ENCODE measurements at places on chromosomes 2 and 18.

DNA sequence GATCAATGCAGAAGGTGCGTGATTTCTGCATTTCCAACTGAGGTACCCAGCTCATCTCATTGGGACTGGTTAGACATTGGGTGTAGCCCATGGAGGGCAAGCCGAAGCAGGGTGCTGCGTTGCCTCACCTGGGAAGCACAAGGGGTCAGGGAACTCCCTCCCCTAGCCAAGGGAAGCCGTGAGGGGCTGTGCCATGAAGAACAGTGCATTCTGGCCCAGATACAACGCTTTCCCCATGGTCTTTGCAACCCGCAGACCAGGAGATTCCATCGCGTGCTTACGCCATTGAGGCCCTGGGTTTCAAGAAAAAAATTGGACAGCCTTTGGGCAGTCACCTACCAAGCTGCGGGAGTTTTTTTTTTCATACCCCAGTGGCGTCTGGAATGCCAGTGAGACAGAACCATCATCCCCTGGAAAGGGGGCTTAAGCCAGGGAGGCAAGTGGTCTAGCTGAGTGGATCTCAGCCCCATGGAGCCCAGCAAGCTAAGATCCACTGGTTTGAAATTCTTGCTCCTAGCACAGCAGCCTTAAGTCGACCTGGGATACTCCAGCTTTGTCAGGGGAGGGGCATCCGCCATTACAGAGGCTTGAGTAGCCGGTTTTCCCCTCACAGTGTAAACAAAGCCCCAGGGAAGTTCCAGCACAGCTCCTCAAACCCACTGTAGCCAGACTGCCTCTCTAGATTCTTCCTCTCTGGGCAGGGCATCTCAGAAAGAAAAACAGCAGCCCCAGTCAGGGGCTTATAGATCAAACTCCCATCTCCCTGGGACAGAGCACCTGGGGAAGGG, 21.7 kb downstream of the TFPI start:
- DNase-seq = no peak

- DNase-seq = no peak
These were observed 56.6 kb downstream of the SP100 start for GRCh38 chr2:230472621-230473018.

DNA sequence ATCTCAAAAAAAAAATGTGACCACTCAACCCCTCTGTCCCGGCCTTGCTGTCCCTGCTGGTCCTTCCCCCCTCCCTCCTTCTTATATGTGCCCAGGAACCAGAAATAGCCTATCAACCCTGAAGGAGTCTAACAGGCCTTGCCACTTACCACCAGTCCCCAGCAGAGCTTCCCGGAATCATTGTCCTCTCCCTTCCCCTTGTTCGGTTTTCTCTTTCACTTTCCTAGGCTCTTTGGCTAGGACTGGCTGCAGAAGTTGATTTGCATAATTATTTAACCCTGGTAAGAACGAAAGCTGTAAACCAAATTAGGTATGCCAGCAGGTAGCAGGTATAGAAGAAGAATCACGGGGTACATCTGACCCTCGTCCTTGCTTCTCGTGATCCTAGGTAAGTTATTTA, 72.6 kb upstream of the ZNF532 start:
- no peak for DNase-seq

DNA sequence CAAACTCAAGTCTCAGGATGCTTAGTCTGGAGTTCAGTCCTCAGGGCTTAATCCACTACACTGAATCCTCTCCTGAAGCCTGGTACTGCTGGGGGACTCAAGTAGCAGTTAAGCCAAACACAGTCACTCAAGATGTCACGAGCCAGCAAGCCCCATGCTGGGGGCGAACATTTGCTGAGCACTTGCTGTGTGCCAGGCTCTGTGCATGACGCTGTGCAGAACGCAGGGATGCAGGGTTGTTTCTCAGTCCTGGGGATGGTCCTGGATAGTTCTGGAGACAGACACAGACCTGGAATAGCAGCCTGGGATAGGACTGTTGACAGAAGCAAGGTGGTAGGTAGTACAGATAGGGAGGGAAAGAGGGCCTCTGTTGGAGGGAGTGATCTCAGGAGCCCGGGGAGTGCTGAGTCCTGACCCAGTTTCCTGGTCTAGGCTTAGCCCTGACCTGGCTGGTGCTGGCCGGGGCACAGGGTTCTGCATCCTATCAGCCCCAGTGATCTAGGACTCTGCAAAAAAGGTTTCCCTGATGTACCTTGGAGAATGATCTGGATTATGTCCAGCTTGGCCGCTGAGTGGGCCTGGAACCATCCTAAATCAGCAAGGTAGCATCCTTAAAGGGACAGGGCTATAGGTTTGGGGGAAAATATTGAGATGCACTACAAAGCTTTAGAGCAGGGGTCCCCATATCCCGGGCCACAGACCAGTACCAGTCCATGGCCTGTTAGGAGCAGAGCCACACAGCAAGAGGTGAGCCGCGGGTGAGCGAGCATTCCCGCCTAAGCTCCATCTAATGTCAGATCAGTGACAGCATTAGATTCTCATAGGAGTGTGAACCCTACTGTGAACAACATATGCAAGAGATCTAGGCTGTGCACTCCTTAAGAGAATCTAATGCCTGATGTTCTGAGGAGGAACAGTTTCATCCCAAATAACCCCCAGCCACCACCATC, 54.7 kb upstream of the OTOF start:
- DNase-seq = no peak

DNA sequence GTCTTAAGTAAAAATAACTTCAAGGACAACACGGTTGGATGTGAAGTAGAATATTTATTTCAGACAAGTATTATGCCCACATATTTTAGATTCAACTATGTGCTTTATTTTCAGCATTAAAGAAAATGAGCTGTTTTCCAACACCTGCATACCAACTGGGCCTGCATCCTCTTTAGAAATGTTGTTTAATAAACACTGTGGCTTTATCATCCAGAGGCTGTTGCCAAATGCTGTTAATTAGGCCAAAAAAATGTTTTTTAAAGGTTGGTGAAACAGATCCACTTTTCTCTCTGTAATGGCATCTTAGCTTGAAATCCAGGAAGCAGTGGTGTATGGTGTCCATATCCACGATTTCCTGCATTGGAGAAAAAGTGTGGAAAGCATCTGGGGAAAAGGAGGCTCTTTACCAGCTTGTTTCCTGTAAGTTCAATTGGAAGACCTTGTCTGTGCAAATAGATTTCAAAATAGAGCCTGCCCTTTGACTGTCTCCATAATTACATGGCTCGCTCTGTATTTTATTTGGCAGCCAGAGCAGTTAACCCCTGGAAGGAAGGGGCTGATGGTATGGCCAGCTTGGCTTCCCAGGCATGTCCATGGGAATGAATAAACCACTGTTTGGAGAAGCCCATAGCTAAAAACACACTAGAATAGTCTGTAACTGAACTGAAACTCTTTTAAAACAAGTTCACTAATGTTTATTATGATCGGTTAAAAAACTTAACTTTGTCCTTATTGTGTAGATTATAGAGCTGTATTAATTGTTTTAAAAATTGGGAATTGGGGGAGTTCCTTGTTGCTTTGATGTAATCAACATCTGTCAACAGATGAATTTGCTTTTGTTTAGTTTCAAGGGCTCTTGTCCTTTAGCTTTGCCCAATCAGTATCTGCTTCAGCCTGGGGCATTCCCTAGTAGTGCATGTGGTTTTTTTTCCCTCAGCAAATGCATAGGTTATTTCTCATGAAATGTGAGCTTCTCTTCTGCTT, 33.0 kb upstream of the DLX1 start:
- DNase-seq = no peak

GRCh38 chr18:5467671-5468070, 76.1 kb downstream of the EPB41L3 start:
- DNase-seq = no peak

DNA sequence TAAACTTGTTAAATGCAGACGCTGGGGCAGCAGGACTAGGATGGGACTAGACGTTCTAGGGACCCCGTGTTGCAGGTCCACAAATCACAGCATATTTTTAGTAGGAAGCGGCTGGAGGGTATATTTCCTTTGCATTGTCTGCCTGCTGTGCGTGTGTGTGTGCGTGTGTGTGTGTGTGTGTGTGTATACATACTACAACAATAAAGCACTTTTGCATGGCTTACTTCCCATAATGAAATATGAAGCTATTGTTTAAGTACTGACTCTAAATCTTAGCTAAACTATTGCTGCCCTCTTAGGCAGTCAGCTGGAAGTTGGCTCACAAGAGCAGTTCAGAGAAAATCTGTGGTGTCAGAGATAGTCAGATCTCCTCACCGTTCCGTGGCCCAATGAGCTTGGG, 133.4 kb downstream of the CABLES1 start:
- no peak for DNase-seq

DNA sequence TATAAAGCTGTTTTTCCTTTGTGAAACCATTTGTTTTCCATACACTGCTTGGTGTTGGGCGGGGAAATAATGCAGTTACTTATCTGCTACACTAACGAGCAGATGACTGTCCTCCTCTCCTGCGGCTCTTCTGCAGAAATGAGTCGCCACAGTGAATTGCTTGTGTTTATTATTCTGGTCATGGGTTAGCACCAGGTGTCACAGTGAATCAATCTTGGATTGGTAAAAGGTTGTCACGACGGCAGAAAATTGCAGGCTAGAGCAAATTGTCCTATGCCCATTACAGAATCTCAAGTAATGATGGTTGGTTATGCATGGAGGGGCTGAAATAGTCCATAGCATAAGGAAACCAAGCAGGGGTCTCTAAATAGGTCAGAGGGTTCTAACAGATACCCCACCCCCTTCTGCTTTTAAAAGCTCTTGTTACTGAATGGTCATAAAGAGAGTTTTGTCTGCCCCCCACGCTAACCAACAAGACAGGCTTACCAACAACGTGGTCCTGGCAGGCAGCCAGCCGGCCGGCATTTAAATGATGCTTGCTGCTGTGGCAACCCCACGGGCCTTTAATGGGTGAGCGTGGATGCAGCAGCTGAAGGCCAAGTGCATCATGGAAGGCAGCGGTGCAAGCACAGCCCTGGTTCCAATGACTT, 29.5 kb downstream of the RAB31 start:
- DNase-seq = no peak

GRCh38 chr2:231854616-231855125, 68.4 kb downstream of the COPS7B start:
- DNase-seq = no peak

- no peak for DNase-seq
These were observed 153.7 kb downstream of the TGIF1 start for GRCh38 chr18:3603421-3604234.

- DNase-seq = no peak
These were observed 68.6 kb downstream of the TGOLN2 start for GRCh38 chr2:85259101-85259590.

GRCh38 chr18:78240101-78240500, 739.5 kb upstream of the SALL3 start:
- DNase-seq = no peak

GRCh38 chr2:45128580-45128997, 119.3 kb upstream of the SIX2 start:
- DNase-seq = no peak

- no peak for DNase-seq
These were observed 52.9 kb downstream of the NR4A2 start for GRCh38 chr2:156279446-156280150.

- DNase-seq = no peak
These were observed 80.8 kb downstream of the DYSF start for GRCh38 chr2:71534201-71534600.

All from activated effector memory CD4-positive, alpha-beta T cell treated with Interleukin-2 at 50 U/mL for 16 hours (primary cell).